RWPE1 (cell line): ENCODE measurements at places on chromosomes 3 and 15.

- no peak for DNase-seq
Measured at GRCh38 chr3:55162031-55162795, 234.4 kb upstream of the LRTM1 start.

- no peak for DNase-seq
Measured at GRCh38 chr3:42822828-42823227, 13.6 kb downstream of the ACKR2 start.

GRCh38 chr3:160403796-160404470 is 4.5 kb downstream of the SMC4 start:
- DNase-seq: no peak

DNA sequence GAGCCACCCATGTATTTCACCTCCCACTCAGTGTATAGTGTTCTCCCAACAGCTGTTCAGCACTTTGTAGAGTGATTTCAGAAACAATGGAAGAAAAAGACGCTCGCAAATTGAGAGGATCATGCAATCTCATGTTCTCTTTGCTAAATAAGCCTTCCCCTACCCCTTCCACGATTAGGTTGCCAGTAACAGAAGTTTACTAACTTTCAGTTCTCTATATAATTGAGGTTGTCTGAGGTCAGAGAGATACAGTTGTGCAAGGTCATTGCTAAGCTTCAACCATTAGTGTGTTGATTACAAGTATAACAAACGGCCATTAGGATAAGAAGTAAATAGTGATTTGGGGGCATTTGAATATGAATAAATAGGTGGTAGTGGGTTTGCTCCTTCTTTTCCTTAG is 99.6 kb downstream of the TUSC7 start:
- no peak for DNase-seq

- no peak for DNase-seq
Measured at GRCh38 chr15:62495670-62496614, 330.9 kb upstream of the C2CD4B start.

- DNase-seq: peak; percentile 60
Measured at GRCh38 chr15:40240619-40241221, 1.9 kb downstream of the PAK6 start.

- peak; percentile 99 for DNase-seq
Measured at GRCh38 chr15:60932051-60932915, 296.8 kb downstream of the RORA start.

DNA sequence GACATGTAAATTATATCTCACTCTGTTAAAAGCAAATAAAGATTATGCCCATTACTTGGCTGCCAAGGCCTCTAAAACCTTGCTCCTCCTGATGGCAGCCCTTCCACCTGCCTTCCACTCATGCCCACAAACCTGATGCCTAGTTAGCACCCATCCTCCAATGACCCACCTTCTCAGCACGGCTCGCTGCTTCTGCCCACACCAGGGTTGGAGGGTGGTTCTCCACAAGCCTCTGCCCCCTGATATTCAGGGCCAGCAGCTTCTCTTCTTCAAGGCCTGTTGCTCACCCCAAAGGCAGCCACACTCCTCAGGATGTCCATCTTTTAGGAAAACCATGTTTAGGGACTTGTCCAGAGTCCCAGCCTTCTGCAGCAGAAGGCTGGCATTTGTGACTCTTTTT is 263.4 kb upstream of the TLE3 start:
- no peak for DNase-seq

DNA sequence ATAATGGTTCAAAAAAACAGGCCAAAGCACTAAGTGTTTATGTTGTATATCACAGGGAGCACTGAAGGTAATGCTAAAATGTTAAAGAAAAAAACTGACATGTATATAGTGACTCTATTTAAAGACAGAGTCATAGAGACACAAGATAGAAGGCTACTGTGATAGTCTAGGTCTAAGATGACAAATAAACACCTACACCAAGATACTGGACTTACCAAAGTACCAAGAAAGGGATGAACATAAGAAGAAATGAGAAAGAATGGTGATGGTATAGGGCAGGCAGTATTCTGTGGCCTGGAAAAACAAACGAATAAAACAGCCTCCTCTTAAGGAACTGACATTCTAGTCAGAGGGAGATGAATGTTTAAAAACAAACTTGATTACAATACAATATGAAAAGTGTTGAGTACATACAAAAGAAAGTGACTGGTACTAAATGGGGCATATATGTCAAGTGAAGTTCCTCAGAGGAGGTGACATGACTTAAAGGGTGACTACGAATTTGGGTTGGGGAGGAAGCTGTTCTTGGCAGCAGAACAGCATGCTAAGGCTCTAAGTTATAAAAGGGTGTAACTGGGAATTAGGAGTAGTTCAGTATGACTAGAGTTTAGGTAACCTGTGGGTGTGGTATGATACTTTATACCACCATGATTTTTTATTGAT is 5.9 kb downstream of the ABHD10 start:
- DNase-seq: no peak

DNA sequence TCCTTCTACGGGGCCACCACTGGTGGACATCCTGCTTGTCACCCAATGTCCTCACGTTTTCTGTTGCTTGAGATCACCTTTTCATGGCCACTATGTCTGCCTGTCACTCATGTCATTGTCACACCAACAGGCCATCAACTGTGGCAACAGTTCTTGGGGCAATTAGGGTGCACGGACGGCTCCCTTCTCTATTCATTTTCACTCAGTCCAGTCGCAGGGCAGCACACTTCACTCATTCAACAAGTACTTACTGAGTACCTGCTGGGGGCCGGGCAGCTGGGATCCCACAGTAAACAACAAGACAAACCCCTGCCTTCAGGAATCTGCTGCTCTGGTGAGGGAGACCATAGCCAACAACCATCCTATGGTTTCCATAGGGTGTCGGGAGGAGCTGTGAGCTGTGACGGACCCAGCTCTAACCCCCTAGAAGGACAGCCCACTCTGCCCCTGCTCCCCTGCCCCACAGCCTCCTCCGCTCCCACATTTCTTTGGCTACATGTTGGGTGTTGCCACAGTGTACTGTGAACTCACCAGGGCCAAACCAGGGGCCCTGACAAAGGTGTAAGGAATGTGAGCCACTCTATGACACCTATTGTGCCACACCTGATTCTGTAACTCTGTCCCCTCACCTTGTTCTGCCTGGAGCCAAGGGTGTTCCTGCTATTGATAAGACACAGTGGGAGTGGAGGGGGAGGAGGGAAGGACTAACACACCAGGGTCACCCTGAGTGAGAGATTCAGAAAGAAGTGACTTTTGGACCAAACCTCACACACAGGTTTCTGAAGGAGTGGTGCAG is 1.9 kb downstream of the VILL start:
- DNase-seq: no peak
